ENCODE measurements at places on chromosomes 16 and 17.

- peak; percentile 33 for DNase-seq
These were observed 606 bp downstream of the THAP11 start for GRCh38 chr16:67842509-67843342.

DNA sequence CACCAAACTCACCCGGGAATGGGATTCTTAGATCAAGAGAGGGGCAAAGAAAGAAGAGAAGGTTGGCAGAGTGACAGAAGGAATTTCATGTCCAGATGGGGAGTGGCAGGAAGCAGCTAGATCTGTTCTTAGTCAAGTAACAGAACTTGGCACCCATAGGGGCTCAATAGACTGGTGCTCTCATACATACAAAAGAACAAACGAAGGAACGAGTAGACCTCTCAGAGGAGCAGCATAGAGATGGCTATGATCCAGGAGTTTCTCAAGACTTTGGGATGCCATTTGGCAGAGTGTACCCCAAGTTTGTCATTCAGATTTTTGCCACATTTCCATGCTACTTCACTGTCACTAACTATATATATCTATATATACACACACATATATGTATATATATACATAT lies 47.9 kb downstream of the GINS3 start:
- DNase-seq, result no peak

- DNase-seq, result no peak
These were observed 476 bp downstream of the KCNH4 start for GRCh38 chr17:42180411-42180921.

GRCh38 chr17:43832168-43832975 lies 574 bp downstream of the MPP3 start:
- DNase-seq, result no peak

DNA sequence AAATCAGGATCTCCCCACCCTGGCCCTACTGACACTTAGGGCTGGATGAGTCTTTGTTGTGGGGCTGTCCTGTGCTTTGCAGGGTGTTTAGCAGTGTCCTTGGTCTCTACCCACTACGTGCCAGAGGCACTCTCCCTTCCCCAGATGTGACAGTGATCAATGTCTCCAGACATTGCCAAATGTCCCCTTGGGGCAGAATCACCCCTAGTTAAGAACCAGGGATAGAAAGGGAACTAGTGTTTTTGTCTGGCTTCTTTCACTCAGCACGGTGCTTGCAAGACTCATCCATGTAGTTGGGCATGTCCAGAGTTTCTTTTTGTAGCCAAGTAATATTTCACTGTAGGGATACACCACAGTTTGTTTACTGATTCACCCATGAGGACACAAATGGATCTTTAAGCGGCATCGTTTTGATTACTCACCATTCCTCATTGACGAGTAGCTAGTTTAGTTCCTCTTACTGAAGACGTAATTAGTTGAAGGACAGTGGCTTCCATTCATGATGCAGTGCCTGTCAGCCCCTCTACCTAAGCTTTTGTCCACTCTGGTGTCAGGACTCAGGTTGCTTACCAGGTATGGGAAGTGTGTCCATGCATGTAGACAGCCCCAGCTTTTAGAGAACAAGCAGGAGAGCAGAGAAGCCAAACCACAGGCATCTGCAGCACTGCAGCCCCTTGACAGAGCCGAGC lies 26.0 kb upstream of the ITGB4 start:
- DNase-seq, result no peak

GRCh38 chr16:12141073-12141951 lies 164.8 kb downstream of the SNX29 start:
- no peak for DNase-seq

DNA sequence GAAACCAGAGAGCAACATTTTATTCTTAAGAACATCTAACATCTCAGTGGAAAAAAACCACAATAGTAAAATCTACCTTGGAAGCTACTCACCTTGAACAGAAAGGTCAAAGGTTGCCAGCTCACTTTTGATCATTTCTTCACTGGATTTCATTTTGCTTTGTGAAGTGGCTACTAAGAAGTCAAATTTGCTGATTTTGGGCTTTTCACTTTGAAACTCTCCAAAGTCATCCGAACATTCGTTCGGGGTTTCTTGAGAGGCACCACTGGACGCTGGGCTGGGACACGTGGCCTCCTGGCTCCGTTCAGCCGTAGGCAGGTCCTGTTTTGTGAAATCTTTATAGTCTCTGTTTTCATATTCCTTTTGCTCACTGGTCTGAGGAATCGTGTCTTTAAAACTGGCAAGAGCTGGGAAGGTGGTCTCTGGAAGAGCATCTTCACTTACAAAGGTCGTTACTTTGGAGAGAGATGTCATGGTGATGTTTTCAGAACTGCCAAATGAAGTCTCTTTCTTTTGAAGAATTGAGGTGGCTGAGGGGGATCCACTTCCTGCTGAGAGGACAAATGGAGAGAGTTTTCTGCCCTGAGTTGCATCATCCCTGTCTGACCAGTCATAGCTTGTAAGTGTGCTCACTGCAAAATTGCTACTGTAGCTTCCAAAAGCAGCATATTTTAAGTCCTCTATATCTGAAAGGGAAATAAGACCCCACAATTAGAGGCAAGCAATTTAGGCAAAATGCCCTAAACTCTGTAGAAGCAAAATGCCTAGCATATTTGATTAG lies 52.4 kb downstream of the DUSP14 start:
- DNase-seq, result no peak

DNA sequence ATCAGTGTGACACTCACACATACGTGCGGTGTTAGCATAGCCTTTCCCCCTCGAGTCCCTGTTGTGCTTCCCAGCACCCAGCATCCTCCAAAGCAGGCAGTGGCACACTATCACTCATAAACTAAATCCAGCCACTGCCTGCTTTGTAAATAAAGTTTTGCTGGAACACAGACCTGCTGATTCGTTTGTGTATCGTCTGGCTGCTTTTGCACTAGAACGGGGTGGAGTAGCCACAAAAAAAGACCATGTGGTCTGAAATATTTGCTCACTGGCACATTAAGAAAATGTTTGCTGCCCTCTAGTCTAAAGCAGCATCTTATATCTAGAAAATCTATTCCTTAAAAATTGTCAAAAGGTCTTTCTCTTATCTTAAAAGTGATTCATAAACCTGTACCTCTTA lies 341.2 kb upstream of the ZFHX3 start:
- DNase-seq, result no peak

DNA sequence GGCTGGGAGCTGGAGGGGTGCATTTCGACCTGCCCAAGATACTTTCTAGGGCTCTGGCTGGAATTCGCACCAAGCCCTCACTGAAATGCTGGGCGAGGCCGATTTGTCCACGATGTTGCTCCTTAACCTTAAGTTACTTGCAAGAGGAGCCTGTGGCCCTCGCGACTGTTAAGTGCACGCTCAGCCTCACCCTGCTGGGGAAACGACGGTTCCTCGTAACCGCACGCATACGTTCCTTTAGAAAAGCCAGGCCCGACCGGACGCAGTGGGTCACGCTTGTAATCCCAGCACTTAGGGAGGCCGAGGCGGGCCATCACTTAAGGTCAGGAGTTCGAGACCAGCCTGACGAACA lies 607 bp upstream of the NCOR1 start:
- peak; percentile 1 for DNase-seq

GRCh38 chr16:57752581-57753447 lies 17.2 kb downstream of the KATNB1 start:
- DNase-seq, result no peak

- no peak for DNase-seq
These were observed 10.7 kb upstream of the TCF25 start for GRCh38 chr16:89862732-89863131.

DNA sequence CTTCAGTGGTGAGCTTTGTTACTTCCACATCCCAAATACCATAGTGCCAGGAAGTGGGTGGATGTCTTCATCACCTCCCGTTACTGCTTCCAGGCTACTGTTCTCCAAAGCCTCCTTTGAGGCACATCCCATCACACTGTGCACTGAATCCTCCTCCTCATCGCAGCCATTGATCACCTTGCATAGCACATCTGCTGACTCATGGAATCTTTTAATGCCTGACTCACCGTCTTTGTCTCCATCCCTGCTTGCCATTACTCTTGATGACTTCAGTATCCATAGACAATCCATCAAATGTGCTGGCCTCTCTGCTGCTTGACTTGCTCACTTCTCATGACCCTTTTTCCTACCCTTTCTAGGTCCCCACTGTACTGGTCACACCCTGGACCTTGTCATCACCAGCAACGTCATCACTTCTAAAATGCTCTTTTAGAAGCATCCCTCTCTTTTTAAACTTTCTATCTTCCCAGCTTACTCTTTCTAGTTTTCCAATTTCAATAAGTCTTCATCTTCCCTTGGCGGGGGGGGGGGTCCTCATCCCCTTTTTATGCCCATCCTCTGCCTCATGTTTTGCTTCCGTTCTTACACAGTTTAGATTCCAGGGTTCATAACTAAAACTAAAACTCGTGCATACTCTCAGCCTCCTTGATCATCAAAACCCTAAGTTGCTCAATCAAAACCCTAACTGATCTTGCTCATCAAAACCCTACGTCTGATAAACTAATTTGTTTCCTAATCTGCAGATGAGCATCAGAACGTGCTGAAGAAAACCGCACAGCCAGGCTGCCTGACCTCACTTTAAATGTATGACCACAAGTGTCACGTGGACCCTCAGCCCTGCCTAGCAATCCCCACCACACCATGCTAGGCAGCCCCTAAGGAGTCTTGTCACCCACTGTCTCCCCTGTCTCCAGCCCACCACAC lies 289.7 kb upstream of the ZFHX3 start:
- DNase-seq, result no peak

DNA sequence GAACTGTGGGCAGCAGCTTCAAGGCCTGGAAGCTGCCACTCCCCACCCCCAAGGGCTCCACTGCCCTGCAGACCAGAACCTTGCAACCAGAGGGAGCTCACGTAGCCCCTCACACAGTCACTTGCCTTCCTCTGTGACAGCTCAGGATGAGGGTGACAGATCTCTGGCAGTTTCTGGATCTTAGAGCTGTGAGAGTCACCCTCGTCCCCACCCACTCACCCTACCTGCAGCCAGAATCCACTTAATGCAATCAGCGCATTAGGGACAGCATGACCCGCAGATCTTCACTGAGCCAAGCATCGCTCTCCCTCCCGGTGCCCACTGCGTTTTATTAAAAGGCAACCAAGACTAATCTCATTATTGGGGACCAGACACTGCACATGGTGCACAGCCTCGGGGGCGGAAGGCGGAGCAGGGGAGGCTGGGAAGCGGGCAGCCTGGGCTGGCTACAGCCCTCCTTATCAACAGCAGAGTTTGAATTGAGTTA lies 3.5 kb downstream of the CYB561 start:
- DNase-seq, result no peak

DNA sequence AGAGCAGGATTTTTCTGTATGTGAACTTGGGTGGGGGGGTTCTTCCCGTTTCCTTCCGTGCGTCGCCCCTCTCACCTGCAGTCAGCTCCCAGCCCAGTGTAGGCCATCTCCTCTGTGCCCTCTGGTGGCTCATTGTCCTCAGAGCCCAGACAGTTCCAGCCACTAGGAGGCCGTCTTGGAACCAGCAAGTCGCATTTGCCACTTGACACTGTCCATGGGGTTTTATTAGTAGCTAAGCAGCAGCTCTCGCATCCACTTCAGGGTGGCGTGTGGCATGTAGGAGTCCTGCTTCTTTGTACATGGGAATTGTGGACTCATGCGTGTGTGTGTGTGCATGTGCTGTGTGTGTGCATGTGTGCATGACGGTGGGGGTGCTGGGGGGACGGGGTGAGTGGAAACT lies 74.0 kb downstream of the SEC14L1 start:
- DNase-seq, result no peak

DNA sequence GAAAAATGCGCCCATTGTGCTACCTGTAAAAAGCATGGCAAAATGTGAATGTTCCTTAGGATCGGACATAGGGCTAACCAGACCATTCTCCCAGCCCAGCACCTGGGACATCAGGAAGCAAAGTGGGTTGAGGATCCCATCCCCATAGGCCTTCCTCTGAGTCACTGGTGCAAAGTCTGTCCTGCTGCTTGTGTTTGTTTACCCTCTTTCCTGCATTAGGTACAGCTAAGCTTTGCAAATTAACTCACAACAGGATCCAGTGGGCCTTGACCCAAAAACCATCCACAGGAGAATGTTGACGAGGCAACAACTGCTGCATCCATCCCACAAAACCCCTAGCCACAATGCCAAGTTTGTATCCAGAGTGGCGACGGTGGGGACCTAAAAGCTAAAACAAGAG lies 106.2 kb downstream of the GRIN2A start:
- no peak for DNase-seq

DNA sequence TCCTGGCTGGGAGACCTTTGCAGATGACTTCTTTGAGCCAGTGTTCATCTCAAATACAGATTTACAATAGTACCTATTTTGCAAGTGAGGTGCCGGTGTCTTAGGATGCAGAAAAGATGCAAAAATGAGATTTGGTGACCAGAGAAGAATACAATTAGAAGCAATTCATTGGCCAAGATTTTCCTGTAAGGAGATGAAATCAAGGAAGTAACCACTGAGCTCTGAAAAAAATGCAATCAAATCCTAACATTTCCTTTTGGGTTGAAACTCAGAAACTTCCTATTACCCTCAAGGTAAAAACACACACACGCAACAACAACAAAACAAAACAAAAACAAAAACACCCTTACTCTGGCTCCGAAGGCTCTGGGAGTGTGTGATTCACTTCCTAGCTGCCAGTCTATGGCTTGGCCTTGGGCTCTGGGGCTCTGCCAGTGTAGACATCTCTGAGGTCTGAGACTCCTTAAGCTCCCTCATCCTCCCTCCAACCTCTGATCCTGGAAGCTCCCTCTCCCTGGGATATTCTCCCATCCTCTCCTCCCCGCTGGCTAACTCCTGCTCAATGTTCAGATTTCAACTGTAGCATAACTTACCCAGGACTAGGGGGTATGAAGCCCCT lies 16.8 kb upstream of the MT4 start:
- no peak for DNase-seq

- DNase-seq, result no peak
These were observed 4.5 kb upstream of the SAMD14 start for GRCh38 chr17:50134206-50135110.

DNA sequence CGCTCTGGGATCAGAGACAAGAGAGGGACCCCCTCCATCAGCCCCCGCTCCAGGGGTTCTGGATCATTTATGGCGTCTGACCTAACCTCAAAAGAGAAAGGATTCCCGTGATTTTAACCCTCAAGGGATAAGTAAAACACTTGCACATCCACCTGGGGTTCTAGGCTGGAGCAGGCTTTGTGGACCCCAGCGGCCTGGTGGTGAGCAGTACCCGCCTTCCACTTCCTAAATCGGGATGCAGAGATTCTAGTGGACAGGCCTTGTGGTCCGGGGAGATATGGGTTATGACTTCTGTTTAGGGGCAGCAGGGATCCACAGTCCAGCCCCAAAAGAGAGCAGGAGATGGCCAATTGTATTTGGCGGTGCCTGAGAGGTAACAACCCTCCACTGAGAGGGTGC lies 684 bp upstream of the PITPNM3 start:
- DNase-seq, result no peak

Measured in stimulated activated CD8-positive, alpha-beta memory T cell treated with anti-CD3 and anti-CD28 coated beads, Interleukin-4, amount 100 ng/mL, for 24 hours (primary cell).